ENCODE measurements at places on chromosomes 2 and 18.

DNA sequence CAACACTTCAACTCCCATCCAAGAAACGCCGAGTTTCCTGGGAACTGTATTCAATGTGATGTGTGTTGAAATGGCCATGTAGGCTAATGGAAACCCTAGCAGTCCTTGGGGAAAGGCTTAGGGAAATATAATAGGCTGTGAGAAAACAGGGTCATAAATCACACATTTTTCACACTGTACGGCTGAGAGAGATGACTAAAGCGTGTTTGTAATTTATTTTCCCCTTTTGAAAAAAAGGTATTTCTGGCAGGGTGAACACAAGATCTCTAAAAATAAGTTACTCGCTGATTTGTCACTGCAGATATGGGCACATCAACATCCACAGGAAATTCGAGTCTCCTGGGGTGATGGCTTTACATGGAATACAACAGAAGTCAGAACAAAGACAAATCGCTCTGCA, 109.6 kb upstream of the ST6GAL2 start:
- DNase-seq = peak; percentile 74

GRCh38 chr2:13474538-13474937, 757.8 kb downstream of the TRIB2 start:
- no peak for DNase-seq

GRCh38 chr2:186485576-186485870, 537 bp upstream of the ZC3H15 start:
- DNase-seq = no peak

DNA sequence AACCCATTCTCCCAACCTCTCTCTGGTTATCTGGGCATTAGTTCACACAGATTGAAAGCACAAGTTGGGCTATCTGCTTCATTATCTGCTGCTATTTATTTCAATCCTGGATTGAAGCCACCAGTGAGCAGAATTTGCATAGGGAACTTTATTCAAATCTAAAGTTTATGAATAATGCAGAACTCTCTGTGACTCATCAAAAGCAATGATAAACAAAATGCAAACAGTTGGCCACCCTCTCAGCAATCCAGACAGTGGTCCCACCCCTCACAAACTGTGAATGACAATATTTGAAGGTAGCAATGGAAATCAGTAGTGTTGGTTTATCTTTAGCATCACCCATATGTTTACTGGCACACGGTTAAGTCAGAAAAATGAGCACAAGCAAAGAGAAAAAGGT, 106.8 kb upstream of the TMEM178A start:
- no peak for DNase-seq

GRCh38 chr2:172084395-172084644, 987 bp upstream of the DLX1 start:
- no peak for DNase-seq

- no peak for DNase-seq
These were observed at the start of gene LBX2 for GRCh38 chr2:74499267-74499939. Gene LBX2, minus strand, starts transcription at chr2:74499603. Its CDS starts 66 bp downstream, at chr2:74499537.

- DNase-seq = peak; percentile 82
These were observed 145.4 kb upstream of the SPOPL start for GRCh38 chr2:138356178-138356577.

GRCh38 chr2:222652491-222653255, 3.2 kb downstream of the FARSB start:
- no peak for DNase-seq

DNA sequence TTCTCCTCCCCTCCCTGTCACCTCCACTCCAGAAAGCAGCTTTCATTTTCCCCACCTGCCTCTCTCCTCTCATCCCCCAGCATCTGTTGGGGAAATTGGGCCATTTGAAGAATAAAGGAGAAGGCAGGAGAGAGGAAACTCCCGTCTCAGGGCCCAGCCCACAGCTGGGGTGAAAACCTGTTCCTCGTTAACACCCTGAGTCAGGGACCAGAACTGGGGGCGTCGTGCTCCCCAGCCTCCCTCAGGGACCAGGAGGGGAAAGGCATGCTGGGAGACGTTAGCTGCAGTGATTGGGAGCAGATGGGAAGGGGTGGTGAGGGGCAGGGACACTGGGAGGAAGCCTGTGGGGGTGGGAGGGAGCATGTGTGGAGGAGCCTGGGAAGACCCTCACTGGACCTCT, 251.3 kb downstream of the DYSF start:
- no peak for DNase-seq

- no peak for DNase-seq
These were observed 109.7 kb upstream of the SP3 start for GRCh38 chr2:174074831-174075230.

- peak; percentile 84 for DNase-seq
These were observed 133.7 kb downstream of the FBXO15 start for GRCh38 chr18:74013955-74014354.

DNA sequence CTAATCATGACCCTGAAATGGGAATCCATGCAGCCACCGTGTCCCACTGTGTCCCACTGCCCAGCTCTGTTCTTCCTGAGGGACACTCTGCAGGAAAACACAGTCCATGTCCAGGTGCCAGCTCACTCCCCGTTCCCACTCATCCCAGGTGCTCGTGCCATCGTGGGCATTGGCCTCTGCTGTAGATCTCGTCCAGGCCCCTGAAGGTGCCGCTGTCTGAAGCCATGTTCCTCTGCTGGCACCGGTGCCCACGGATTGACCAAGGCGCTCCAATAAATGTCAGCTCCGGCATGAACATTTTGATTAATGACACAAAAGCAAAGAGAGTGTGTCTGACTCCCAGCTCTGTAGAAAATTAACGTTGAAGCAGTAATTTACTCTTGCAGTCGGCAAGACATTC, 280.1 kb upstream of the SALL3 start:
- no peak for DNase-seq

DNA sequence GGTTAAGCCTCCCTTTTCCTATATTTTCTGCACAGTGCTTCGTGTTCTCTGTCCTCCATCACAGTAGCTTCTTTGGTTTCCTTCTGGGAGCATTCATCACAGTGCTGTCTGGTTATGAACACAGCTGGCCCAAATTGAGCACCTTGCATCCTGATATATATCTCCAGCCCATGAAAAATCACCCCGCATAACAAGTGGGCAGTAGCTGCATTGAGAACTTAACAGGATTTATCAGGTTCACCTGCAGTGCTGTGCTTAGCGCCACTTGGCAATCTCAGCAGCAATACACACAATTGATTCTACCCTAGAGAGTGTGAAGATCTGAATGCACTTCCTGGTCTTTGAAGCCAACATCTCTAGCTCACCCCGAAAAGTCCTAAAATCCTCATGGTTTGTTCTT, 408.0 kb downstream of the RNF144A start:
- DNase-seq = no peak

- DNase-seq = peak; percentile 5
These were observed 95.0 kb upstream of the LDAH start for GRCh38 chr2:20917719-20918572.

GRCh38 chr2:119958670-119959268, 54.1 kb upstream of the EPB41L5 start:
- DNase-seq = peak; percentile 45

GRCh38 chr2:23009545-23010149, 375.3 kb upstream of the KLHL29 start:
- peak; percentile 21 for DNase-seq

DNA sequence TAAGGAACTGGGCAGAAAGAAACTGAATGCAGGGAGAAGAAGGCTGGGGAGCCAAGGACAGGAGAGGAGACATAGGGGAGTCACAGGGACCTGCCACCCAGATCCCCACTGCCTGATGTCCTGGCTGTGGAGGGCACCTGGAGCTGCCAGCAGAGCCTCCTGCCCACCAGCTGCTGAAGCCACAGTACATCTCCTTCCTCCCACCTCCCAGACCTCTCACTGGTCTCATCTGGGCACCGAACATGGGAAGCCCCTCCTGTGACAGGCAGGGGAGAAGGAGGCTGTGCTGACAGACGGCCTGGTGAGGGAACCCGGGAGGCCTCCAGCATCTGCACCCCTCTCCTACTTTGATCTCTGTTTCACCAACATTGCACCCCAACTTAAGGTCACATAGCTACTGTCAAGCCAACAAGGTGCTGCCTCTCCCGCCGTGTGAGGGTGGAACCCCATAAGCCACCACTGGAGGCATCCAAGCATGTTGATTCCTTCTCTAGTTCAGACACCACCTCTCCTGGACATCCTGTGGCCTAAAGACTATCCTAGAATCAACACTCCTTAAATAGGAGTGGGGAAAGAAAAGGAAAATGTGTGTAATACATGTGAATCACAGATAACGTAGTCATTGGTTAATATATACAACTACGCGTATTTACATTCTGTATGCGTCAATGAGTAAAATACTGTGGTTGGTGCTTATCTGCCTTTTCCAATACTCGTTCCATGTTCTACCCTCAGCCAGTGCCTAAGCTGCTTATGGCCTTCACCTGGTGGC, 3.5 kb upstream of the RNPEPL1 start:
- no peak for DNase-seq

GRCh38 chr2:212979799-212980198, 171.6 kb downstream of the IKZF2 start:
- no peak for DNase-seq

DNA sequence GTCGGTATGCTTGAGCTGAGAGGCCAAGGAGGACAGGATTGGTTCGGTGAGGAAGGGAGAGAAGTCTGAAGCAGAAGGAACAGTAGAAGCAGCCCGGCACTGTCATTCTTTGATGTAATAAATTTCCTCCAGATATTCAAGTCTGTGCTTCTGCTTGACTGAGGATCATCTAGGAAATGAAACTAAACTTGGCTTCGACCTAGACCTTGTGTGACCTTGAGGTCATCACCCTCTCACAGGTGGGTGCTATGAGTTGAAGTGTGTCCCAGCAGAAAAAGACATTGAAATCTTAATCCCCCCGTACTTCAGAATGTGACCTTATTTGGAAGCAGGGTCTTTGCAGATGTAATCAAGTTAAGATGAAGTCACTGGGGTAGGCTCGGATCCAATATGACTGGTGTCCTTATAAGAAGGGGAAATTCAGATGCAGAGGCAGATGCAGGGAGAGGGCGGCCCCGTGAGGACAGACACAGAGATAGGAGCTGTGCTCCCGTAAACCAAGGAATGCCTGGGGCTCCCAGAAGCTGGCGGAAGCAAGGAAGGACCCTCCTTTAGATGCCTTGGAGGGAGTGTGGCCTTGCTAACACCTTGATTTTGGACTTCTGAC, 49.0 kb downstream of the PRKCE start:
- no peak for DNase-seq

GRCh38 chr18:50159654-50160046, 35.3 kb downstream of the MYO5B start:
- DNase-seq = no peak

- no peak for DNase-seq
These were observed 31.8 kb upstream of the MEX3C start for GRCh38 chr18:51229328-51229727.

DNA sequence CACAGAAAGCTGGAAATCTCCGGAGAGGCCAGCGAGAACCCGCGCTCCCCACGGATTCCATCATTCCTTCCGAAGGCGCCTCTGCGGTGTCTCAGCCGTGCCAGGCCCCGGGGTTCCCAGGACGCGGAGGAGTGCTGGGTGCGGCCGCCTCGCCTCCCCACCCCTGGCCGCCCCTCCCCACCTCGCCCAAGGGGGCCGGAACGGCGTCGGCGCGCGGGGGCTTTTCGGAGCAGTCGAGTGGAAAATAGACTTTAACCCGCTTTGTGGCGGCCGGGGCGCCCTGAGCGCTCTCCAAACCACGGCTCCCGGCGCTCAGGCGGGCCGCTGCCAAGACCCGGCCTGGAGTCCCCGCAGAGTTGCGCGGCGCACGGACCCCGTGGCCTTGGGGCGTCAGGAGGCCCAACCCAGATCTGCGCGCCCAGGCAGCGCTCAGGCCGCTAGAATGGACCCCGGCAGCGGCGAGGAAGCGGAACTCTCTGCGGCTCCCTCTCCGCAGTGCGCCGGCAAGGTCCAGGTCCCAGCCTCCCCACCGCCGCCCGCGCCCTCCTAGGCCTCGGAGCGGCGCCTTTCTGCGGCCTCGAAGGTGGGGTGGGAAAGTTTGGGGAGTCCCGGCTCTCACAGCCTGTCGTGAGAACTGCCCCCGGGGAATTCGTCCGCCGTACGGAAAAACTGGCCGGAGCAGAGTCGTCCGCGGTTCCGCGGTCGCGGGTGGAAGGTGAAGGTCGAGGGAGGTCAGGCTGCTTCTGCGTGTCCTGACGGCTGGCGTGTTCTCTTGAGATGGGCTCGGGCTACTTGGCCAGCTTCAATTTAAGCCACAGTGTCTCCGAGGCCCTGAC, 1.2 kb upstream of the EMX1 start:
- DNase-seq = no peak
